ENCODE measurements at places on chromosomes 7 and 10.

GRCh38 chr7:20916311-20916710 is 129.6 kb upstream of the SP8 start:
- no peak for DNase-seq

GRCh38 chr10:7161484-7162250 is 249.2 kb downstream of the SFMBT2 start:
- no peak for DNase-seq

DNA sequence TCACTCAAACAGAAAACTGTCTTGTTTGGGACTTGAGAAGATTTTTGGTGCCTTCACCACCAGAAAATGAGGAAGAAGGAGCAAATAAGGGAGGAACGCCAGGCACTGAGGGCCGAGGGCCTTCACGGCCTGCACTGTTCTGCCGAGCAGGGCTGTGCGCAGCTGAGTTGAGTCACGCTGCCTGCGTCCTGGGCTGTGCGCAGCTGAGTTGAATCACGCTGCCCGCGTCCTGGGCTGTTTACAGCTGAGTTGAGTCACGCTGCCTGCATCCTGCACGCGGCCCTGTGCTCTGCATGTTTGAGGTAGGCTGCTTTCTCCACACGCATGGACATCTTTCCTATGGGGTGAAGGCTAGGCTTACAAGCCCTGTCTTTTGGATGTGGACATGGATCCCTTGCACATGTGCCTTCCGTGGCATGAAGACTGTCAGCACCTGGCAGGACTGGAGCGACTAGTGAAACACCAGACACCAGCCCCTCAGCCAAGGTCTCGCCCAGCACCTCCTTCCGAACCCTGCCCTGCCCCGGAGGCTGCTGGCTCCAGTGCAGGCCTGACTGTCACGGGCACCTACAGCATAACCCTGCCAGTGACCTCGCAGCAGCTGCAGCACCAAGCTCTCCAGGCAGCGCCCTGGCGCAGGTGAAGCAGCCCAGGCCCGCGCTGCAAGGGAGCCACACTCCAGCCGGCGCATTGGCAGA is 96.7 kb downstream of the HTR5A start:
- no peak for DNase-seq

DNA sequence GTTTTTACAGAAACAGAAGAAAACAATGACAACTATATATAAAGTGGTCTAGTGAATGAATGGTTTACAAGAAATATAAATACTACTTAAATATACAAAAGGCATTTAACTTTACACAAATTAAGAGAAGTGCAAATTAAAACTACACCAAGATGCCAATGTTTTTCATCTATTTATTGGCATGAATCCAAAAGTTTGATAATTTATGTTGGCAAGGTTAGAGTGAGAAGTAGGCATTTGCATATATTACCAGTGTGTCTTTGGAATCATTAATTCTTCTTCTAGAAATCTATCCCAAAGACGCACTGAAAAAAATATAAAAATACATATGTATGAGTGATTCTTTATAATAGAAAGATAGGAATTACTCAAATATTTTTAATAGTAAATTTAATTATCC is 457.4 kb downstream of the MDFIC start:
- no peak for DNase-seq

GRCh38 chr7:99090771-99091542 is 53.0 kb downstream of the SMURF1 start:
- no peak for DNase-seq

DNA sequence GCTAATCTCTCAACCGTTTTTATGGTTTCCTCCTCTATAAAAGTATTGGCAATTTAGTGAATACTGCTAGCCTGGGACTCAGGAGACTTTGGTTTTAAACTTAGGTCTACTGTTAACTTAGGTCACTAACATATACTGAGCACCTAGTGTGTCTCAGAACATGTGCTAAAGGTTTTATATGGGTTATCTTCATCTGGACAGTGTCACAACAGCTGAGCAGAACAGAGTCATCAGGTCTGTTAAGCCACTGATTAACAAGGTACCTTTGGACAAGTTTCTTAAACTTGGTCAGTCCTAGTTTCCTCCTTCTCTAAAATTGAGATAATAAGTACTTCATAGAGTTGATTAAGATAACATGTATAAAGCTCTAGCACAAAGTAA is 30.6 kb downstream of the NET1 start:
- DNase-seq: no peak

- DNase-seq: no peak
Observed at GRCh38 chr10:95467162-95467599, 94.0 kb downstream of the SORBS1 start.

- DNase-seq: no peak
Observed at GRCh38 chr7:64880322-64881297, 22.5 kb upstream of the ZNF273 start.

DNA sequence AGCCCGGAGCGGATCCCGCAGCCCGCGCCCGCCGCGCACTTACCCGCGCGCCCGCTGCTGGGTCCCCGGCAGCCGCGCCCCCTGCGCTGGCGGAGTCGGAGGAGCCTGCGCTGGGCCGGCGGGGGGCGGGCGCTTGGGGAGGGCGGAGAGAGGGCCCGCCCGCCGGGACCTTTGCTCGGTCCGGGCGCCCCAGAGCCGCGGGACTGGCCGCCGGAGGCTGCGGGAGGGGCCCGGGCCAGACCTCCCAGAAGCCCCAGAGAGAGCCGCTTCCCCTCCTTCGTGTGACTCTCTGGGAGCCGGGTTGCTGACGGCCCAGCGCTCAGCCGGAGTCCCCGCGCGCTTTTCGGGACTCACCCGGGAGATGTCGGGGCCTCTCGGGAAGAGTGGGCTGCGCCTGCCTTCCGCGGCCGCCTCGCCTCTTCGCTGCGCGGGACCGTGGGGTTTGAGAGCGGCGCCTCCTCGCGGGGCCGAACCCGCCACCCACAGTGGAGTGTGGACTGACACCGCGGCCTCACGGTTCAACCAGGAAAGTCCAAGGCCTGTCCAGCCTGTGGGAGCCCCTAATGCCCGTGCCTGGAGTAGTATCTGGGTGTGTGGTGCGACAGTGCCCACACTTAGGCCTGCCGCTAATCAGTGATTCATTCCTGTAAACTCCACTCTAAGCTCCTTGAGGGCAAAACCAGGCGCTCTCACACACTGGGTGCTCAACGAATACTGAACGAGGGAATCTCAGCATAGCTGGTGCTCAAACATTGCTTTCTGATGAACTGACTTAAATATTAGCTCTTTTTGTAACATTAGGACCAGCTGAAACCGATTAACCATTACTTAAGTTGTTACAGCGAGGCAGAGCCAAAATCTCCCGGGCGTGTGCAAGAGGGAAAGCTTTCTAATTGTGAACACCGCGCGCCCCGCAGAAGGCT is at the start of gene GSDME:
Gene GSDME, minus strand, starts transcription at position 112 of the 923 bp plus-strand sequence. CDS start 7,690 bp downstream, outside the sequence.
- peak; percentile 50 for DNase-seq

DNA sequence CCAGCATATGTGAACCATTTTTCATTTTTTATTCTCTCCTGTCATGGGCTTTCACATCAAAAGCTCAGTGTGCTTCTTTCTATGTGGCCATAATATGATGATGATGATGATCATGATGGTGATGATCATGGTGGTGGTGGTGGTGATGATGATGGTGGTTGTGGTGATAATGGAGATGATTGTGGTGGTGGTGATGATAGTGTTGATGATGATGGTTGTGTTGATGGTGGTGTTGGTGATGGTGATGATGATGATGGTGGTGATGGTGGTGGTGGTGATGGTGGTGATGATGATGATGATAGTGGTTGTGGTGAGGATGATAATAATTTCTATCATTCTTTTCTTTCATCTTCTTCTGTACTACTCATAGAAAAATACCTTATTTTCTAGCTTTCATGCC is 413.1 kb upstream of the VSTM2A start:
- DNase-seq: no peak

- DNase-seq: no peak
Observed at GRCh38 chr10:45239642-45240041, 75.8 kb downstream of the OR13A1 start.

GRCh38 chr7:24894429-24895221 is 85.4 kb downstream of the OSBPL3 start:
- DNase-seq: no peak

GRCh38 chr10:3720228-3721019 is 64.6 kb downstream of the KLF6 start:
- no peak for DNase-seq

DNA sequence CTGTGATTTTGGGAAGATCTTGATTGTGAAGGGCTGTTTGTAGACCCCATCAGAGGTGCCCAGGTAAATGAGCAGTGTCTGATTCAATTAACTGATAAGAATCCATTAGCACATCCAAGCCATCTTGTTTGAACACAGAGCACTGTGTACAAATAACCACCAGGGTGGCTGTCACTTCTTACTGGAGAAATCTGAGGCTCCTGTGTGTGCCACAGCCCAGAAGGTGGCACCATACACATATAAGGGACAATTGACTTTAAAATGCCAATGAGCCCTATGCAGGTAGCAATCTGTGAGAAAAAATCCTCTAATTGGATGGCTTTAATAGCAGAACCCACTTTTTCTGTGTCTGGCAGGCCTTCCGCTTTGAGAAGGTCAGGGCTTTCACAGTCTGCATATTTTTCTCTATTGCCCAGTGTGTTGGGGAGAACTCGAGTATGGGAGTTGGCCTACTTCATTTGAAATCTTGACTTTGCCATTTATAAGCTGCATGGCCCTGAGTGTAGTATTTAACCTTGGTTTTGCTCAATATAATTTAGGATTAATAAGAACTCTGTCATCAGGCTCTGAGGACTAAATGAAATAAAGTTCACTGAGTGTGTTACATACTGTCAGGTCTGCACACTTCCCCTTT is 517.4 kb downstream of the CCSER2 start:
- no peak for DNase-seq

- DNase-seq: peak; percentile 15
Observed at GRCh38 chr7:140983802-140984201, 30.9 kb downstream of the MRPS33 start.

DNA sequence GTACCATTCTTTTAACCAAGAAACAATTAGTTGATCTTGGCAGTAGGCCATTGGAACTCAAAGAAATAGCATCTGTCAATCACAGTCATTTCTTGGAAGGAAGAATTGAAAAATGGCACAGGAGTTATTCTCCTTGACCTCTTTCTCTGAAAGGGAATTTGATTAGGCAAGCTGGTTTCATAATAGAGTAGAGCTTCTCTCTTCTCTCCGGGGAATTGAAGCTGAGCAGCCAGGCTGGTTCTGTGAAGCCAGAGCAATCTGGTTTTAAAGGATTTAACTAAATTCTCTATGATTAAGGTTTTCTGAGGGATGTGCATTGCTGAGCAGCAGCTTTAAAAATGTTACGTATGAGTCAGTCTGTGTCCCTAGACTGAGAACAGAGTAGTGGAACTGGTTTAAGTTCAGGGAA is 70.2 kb downstream of the AHCYL2 start:
- no peak for DNase-seq

- DNase-seq: no peak
Observed at GRCh38 chr7:25181532-25181931, 46.8 kb downstream of the NPVF start.

DNA sequence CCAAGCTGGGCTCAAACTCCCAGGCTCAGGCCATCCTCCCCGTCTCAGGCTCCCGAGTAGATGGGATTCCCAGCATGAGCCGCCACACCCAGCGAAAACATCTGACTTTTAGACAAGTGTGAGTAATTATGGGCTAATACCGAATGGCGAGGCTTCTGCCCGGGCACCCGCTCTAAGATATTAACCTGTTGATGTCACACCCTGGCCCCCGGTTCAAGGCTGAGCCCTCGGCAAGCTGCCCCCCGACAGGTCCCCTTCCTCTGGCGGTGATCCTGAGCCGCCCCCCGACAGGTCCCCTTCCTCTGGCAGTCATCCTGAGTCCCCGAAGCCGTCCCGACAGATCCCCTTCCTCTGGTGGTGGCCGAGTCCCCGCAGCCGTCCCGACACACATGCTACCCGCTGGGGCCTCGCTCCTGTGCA is 5.2 kb downstream of the PSMG3 start:
- DNase-seq: no peak

GRCh38 chr10:36265741-36266140 is 623.6 kb upstream of the FZD8 start:
- no peak for DNase-seq

DNA sequence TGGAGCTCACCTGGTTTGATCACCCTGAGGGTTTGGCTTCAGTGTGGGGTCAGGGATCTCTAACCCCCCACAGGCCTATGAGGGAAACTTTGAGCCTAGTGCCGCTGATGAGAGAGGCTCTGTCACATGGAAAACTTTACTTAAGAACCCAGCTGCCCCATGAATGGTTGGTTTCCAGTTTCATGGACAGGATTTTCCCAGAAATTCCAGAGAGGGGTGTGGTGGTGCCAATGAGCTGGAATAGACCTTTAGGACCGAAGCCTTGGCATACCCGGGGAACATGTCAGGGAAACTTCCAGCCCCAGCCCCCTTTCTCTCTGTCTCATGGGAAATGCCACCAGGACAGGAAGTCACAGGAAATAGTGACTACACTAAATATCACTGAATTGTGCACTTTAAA is 36.9 kb downstream of the AKR1B1 start:
- DNase-seq: no peak

DNA sequence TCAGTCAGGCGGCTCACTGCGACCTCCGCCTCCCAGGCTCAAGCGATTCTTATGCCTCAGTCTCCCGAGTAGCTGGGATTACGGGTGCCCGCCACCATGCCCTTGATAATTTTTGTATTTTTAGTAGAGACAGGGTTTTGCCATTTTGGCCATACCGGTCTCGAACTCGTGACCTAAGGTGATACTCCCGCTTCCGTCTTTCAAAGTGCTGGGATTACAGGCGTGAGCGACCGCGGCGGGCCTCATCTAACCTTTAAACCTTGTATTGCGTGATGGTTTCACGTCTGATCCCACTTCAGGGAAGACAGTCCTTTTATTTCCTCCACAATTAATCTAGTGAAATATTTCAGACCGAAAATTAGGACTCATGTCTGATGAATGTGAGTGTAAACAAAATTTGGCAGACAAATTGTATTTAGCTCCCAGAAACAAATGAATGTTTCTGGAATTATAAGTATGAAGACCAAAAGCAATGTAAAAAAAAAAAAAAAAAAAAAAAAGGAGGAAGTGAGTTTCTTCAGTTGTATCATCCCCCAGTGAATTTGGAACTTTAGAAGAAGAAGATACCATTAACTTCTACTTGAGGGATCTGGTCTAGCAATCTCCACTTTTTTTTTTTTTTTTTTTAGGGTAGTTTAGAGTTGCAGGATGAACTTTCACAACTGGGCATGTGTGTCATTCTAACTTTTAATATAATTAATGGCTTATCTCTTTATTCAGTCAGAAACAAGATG is 1.6 kb downstream of the NUP42 start:
- no peak for DNase-seq

DNA sequence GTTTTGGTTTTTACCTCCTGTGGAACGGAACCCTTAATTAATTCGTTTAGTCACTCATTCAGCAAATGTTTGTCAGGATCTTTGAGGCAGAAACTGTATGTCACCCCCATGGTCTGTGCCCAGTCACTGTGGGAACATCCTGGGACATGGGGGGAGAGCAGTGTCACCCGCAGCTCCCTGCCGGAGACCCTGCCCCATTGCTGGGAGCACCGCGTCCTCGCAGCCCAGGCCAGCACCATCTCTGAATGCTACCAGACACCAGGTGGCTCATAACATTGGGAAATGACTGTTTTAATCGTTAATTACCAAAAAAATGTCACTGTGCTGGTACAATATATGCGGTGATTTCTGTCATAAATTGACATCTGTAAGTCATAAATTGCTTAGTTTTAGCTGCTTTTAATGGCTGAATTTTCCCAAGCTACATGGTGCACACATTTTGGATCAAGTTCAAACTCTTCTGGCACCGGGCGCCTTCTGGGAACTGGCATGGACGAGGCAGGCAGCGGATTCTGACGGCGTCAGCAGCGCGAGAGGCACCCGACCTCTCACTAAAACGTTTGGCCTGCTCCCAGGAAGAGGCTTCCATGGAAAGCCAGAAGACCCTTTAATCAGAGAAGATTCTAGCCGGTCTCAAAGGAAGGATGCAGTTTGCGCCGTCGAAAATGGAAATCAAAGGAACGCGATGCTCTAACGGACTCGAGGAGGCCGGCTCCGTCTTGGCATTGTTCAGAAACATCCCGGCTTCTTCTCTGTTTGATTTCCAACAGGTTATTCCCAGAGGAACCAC is 184.2 kb downstream of the ADARB2 start:
- DNase-seq: no peak
